Renal cortex interstitium (tissue), 15 donors: ENCODE measurements at places on chromosomes 12 and 14.

- DNase-seq, result no peak
Observed at GRCh38 chr12:94263011-94263811, 114.8 kb downstream of the PLXNC1 start.

DNA sequence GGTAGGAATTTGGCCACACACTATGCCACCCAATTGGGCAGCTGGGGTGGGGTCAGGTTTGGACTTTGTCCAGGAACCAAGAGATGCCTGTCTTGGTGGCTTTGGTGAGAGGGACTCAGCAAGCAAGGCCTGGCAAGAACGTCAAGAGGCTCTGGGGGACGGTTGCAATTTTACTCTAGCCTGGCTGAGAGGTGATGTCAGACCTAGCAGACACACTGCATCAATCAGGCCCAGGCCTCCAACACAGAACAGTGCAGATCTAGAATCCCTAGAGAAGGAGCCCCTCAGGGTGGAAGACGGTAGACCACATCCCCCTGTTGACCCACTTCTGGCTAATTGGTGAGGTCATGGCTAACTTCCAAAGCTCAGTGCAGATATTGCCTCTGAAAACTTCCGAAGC is 1.6 kb upstream of the UNC119B start:
- no peak for DNase-seq

DNA sequence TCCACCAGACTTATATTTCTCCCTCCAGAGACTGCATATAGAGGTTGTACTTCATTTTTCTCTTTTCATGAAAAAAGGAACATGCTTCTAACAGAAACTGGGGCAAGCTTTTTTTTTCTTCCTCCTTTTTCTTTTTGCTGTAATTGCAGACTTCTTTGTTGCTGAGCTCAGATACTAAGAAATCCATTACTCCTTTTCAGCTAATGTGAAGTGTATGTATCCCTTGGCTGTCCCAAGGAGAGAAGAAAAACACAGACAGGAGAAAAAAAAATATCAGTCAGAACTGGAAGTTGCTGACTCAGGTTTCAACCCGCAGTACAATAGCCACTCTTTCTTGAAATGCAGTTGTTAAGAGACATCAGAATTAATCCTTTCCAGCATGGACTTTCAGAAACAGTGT is 1248.4 kb downstream of the LRFN5 start:
- DNase-seq, result no peak

DNA sequence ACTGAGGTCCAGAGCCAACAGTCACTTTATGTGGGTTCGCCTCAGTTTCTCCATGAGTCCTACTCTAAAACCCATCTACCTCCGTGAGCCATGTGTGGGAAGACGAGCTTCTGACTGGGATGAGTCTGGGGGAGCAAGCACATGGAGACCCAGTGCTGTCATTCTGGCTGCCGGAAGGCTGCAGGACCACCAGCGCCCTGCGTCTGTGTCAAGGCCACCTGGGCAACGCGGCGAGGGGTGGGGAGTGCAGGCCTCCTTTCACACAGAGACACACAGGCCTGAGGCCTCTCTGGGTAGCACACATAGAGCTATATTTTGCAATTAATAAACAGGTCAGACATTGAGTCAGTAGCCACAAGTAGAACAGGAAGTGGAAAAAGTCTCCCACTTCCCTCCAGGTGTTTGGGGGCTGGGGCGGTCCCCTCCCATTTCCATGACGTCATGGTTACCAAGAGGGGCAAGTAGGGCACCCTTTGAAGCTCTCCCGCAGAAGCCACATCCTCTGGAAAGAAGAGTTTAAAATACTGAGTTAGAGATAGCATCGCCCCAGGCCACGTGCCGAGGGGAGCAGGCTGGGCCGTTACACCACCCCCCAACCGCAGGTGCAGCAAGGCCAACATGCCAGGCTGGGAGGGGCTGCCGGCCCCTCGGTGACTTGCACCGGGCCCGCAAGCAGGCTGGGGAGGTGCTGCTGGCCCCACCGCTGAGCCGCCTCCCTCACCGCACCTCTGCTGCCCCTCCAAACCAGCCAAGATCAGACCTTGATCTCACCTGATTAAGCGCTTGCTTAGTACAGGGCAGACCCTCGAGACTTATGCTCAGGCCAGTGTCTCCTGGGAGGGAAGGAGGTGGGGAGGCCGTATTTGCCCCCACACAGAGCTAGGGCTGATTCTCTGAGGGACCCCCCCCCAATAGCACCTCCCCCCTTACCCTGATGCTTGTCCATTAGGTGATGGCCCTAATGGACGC is 32.7 kb downstream of the DAD1 start:
- DNase-seq, result no peak

DNA sequence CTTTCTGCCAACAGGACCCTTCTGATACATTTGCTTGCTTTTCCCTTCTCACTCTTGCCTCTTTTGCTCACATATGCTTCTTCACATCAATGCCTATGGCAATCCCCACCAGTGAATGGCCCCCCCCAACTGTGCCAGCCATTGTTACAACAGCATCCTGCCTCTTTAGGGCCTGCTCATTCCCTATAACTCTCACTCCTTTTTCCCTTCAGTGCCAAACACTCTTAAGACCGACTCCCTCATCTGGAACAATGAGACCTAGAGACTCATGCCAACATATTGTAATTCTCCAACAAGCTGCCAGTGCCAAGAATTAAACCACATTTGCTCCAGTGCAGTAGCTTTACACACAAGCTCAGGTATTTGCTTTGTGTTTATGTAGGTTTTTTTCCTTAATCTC is 189.0 kb downstream of the SOX5 start:
- DNase-seq, result no peak

DNA sequence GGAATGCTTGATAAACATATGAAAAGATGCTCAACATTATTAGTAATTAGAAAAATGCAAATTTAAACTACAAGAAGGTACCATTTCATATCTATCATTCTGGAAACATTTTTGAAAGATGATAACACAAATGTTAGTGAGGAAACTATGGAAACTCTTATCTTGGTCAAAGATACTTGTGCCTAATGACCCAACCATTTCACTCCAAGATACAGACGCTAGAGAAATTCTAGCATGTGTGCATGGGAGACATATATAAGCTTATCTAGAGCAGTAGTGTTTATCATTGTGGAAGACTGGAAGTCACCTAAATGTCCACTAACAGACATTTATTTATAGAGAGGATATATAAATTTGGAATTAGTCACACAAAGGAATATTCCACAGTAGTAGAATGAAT is 143.1 kb upstream of the HMGA2 start:
- no peak for DNase-seq

GRCh38 chr14:88998027-88998426 is 173.6 kb downstream of the TTC8 start:
- no peak for DNase-seq

GRCh38 chr12:121787063-121788025 is 6.1 kb downstream of the RHOF start:
- DNase-seq, result no peak

- DNase-seq, result no peak
Observed at GRCh38 chr12:92640691-92641090, 62.1 kb upstream of the PLEKHG7 start.

- DNase-seq, result no peak
Observed at GRCh38 chr14:101932673-101933072, 31.7 kb upstream of the DYNC1H1 start.

- DNase-seq, result no peak
Observed at GRCh38 chr14:77979666-77980351, 179.9 kb downstream of the ADCK1 start.

DNA sequence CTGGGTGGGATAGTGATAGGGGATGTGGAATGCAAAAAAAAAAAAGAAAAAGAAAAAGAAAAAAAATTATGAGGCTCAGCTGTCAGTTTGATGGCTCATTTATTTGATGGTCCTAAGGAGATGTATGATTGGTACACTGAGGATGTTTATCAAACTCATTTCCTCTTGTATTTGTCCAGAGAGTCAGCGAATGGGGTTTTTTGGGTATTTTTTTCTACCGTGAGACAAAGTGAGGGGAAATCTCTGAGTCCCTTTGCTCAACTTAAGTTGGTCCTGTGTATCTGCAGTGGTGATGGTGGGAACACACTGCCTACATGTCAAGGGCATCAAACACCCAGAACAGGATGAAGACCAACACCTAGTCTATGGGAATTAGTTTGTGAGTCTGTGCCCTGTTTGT is 176.9 kb upstream of the HIF1A start:
- no peak for DNase-seq

- DNase-seq, result no peak
Observed at GRCh38 chr12:2997989-2998670, 38.9 kb downstream of the TEAD4 start.

DNA sequence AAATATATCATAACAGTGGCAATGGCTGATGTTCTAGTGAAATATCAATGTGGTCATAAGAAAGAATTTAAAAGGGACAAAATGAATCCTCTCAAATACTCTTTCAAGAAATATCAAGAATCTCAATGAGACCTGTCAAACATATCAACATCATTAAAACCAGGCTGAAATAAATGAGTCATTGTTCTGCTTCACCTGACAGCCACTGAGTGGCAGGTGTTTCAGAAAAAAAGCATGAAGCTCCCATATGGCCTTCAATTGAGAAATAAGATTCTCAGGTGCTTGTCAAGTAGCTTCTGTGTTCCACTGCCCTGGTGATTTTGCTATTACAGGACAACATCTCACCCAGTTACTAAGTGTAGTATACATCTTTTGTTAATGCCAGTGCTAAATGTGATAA is 21.5 kb downstream of the ANAPC5 start:
- DNase-seq, result no peak

- no peak for DNase-seq
Observed at GRCh38 chr14:91847693-91848092, 19.6 kb downstream of the TC2N start.

GRCh38 chr12:90280564-90281058 is 572.0 kb upstream of the ATP2B1 start:
- no peak for DNase-seq

- no peak for DNase-seq
Observed at GRCh38 chr12:11618046-11618445, 31.4 kb upstream of the ETV6 start.

- DNase-seq, result no peak
Observed at GRCh38 chr12:82279536-82280058, 78.6 kb downstream of the CCDC59 start.

GRCh38 chr14:61420326-61420725 is 98.9 kb downstream of the PRKCH start:
- DNase-seq, result no peak

DNA sequence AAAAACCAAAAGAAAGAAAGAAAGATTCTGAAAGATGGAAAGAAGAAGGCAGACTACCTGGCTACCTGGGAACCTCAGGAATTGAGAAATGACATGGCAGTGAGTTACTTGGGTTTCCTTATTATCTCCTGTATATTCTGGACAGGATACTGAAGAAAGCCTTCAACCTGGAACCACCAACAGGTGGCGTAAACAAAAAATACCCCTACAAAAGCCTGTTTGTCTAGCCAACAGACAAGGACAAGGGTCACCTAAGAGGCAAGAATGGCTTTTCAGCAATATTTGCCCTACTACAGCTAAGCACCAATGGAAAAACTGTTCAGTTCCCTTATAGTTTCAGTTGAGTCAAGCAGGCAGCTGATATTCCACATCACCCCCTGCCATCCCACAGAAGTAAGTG is 274.9 kb downstream of the GPHN start:
- no peak for DNase-seq

- no peak for DNase-seq
Observed at GRCh38 chr12:27001663-27002062, 12.5 kb downstream of the TM7SF3 start.

GRCh38 chr12:40738856-40739255 is 46.6 kb downstream of the CNTN1 start:
- DNase-seq, result no peak

DNA sequence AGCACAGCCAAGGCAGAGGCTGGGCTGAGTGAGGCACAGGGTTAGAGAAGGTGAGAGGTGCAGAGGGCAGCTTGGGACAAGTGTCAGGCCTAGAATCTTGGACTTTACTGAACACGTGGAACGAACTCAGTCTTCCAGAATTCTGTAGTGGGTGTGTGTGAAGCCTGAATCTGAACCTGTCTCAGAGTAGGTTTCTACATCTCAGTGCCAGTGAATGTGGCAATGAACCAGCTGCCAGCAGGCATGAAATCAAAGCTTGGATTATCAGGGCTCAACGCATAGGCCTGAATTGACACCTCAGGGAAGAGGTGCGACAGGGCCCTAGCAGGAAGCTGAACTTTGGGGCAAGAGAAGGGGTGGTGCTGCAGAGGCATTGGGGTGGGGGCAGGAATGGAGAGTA is 104.6 kb downstream of the SAMD4A start:
- DNase-seq, result no peak

GRCh38 chr14:67428501-67429031 is 16.6 kb upstream of the PLEK2 start:
- no peak for DNase-seq

DNA sequence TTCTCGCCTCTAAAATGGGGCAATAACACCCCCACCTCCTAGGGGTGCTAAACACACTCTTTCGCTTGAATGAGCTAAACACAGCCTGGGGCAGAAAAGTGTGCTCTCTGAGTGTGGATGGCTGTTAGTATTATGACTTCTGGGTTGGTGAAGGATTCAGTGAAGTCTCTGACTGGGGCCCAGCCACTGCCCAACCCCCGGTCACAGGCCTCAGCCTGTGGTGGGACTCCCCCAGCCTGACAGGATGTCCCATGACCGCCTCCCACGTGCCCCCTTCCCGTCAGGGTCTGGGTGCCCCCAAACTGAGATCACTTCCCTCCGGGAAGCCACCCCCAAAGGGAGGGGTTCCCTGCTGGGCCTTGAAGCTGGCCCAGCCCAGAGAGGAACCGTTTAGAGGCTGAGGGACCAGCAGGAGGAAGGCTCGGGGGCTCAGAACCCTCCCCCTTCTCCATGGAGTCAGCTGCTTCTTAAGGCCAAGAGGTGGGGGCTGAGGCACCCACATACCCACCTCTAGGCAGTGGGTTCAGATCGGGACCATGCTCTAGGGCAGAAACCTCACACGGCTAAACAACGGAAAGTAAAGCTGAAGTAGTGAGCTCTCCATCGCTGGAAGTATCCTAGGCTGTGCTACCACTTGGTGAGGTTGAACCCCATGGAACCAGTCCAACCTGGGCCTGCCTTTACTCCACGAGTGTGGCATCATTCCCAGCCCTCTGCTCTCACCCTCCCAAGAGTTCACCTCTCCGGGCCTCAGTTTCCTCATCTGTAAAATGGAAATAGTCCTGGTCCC is 13.8 kb downstream of the DTX1 start:
- no peak for DNase-seq

- DNase-seq, result no peak
Observed at GRCh38 chr12:124006085-124006845, 33.2 kb downstream of the ZNF664 start.

GRCh38 chr14:88424573-88424972 is 39.1 kb downstream of the SPATA7 start:
- no peak for DNase-seq

- no peak for DNase-seq
Observed at GRCh38 chr14:104331871-104332605, 193.7 kb downstream of the KIF26A start.
